ENCODE measurements at places on chromosomes 11 and 22.
A peak's percentile ranks its signal among the peaks of the same experiment; 100 is the strongest.

GRCh38 chr11:130715085-130715876 lies 201.0 kb downstream of the SNX19 start:
- DNase-seq: no peak

- peak; percentile 57 for DNase-seq
Measured at GRCh38 chr11:64918017-64918416, 1.0 kb upstream of the ATG2A start.

- no peak for DNase-seq
Measured at GRCh38 chr22:38829485-38829884, 14.3 kb downstream of the NPTXR start.

DNA sequence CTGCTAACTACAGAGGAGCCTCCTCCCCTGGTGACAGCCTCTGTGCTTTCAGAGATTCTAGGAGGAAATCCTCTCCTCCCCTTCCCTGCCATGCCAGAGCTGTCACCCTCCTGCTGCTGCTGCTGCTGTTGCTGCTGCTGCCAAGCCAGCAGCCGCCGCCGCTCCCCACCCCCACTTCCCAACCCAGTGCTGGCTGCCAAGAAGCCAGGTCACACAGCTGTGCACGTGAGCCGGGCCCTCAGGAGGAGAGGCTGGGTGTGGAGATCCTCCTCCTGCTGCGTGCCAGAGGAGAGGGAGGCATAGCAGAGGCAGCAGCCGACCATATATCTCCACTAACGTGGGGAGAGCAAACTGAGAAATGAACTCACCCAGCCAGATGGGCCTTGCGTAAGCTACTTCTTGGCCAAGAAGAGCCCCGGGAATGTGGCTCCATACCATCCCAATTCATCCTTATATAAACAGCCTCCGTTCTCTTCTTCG lies 12.4 kb downstream of the CRY2 start:
- DNase-seq: peak; percentile 97

DNA sequence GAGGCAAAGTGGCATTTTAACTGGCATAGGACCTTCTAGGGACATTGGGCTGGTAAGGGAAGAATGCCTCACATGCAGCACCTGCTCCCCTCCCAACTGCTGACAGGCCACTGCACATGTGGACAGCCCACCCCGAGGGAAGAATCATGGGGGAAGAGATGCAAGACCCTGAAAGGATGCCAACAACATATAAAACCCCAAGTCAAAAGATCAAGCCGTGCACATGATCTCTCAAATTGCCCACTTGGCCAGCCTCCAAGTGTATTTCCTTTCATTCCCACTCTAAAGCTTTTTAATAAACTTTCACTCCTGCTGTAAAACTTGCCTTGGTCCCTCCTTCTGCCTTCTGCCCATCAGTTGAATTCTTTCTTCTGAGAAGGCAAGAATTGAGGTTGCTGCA lies 947.8 kb upstream of the CCDC90B start:
- no peak for DNase-seq

- DNase-seq: no peak
Measured at GRCh38 chr22:19745155-19746101, 15.2 kb upstream of the TBX1 start.

- peak; percentile 53 for DNase-seq
Measured at GRCh38 chr22:42639541-42640241, 710 bp downstream of the ATP5MGL start.

- DNase-seq: no peak
Measured at GRCh38 chr11:107842412-107843100, 16.0 kb downstream of the SLC35F2 start.

DNA sequence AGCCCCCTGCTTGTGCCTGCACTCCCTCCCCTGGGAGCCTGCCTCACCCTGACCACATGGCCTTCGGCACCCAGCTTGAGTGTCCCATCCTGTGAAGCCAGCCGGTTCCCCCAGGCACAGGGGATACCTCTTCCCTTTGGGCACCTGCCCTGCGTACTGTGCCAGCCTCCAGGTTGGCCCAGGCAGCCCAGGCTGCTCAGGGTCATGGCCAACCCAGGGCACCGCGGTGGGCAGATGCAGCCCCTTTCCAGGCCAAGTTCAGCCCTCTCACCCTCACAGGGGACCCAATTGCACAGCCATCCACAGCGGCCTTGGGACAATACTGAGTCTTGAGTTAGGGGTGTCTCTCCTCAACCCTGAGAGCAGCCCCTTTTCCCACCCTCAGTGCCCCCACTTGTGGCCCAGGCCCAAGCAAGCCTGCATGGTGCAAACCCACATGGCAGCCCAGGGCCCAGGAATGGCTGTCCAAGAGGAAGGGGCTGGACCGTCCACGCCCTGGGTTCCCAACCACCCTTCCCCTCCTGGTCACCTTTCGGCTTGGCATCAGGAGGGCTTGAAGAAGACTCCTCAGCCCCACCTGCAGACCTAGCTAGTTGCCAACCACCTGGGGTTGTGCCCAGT lies 87.7 kb downstream of the CDKN1C start:
- DNase-seq: no peak

GRCh38 chr11:95520369-95521132 lies 269.0 kb downstream of the FAM76B start:
- peak; percentile 18 for DNase-seq

GRCh38 chr11:119673052-119673758 lies 55.8 kb downstream of the NECTIN1 start:
- no peak for DNase-seq

DNA sequence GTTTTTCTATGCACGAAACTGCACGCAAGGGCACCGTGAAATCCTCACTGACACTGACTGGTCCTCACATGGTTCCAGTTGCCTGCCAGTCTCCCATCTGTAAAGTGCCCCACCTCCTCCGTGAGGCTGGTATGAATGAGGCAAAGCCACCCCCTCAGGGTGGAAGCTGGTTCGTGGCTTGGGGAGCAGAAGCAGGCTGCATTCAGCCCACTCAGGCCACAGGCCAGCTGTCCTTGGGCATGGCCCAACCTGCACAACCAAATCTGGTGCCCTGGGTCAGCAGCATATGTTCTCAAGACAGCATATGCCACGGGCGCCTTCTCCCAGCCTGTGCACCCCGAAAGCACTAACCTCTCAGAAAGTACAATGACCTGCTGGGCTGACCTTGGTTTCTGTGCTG lies 29.3 kb downstream of the SERPINH1 start:
- DNase-seq: no peak

DNA sequence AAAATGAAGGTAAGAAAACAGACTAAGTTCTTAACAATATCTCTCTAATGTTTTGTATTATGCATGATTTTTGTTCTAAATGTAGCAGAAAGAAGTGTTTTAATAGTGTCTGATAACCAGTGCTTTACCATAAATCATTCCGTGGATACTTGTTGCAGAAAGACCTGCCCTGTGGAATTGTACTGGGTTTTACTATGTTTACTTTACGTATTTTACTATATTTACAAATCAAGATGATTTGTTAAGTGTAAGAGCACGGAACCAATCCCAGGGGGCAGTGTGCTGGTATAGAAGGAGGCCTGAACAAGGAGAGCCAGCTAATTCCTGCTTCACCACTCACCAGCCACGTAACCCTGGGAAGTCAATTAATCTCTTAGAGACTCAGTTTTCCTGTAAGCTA lies 1.4 kb downstream of the HTR3B start:
- peak; percentile 64 for DNase-seq

GRCh38 chr22:29214232-29214631 lies 8.5 kb downstream of the EMID1 start:
- DNase-seq: no peak
